Hepatocyte (in vitro differentiated cells): ENCODE measurements at places on chromosomes 12 and 14. TPM values are rescaled to one million over a fixed set of nuclear protein-coding genes. Genes with fewer than 3 reads are reported as not detected.
A peak's percentile ranks its signal among the peaks of the same experiment; 100 is the strongest.

DNA sequence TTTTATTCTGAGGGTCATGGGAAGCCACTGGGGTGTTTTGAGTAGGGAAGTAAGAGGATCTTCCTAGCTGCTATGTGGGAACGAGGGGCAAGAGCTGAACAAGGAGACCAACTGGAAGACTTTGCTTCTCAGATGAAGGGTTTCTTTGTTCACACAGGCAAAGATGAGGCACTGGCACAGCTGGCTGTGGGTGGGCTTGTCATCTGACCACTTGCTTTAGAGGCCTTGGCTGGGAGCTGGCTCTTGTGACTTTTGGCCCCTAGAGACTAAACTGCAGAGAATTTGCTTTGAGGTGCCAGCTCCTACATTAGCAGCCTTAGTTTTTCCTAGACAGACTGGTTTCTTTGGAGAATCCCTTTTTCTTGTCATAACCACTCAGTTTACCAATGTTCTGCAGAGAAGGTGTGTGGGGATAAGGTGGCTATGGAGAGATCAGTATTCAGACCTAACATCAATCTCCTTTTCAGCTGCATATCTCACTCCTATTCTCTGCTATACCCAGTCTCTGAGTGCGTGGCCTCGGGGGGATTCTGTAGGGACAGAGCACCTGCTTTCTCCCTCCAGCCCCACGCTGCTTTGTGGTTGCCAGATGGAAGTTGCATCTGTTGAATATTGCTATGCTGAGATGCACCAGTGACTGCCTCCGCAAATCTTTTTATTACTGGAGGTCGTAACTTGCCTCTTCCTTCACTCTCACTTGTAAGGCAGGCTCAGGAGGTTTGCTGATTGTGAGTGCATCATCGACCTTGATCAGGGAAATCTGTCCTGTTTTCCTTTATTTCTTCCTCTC, 12.7 kb downstream of the PPP2R5C start:
- no peak for DNase-seq
- H3K36me3 ChIP-seq = no peaks in the 10 kb centered on the region
- H3K4me3 ChIP-seq = no peak overlapping the region
- H3K27me3 ChIP-seq = peaks cover 13% of the 10 kb centered on the region
- no peaks in the 10 kb centered on the region for H3K4me1 ChIP-seq

GRCh38 chr12:24889411-24889810, 59.5 kb downstream of the BCAT1 start:
- no peaks in the 10 kb centered on the region for H3K4me1 ChIP-seq
- no peak overlapping the region for H3K27ac ChIP-seq
- no peak overlapping the region for H3K4me3 ChIP-seq
- no peak for DNase-seq

The TRPV4 gene
- polyA plus RNA-seq = 2.7 and 4.7 TPM in 2 replicates

The IRF9 gene
- polyA plus RNA-seq = 66.9 and 79.5 TPM in 2 replicates

The LRTM2 gene
- not detected in 2 replicates for polyA plus RNA-seq

- H3K4me1 ChIP-seq = peaks cover 14% of the 10 kb centered on the region
- H3K4me3 ChIP-seq = no peak overlapping the region
- no peaks in the 10 kb centered on the region for H3K36me3 ChIP-seq
- no peaks in the 10 kb centered on the region for H3K27me3 ChIP-seq
- DNase-seq = peak; percentile 44
- H3K27ac ChIP-seq = peak overlapping the region; percentile 34
These were observed 9.4 kb upstream of the DCP1B start for GRCh38 chr12:2013527-2014223.

GRCh38 chr14:56632195-56632594, 52.6 kb downstream of the TMEM260 start:
- no peaks in the 10 kb centered on the region for H3K27me3 ChIP-seq
- peaks cover 6% of the 10 kb centered on the region for H3K36me3 ChIP-seq
- no peak overlapping the region for H3K27ac ChIP-seq

DNA sequence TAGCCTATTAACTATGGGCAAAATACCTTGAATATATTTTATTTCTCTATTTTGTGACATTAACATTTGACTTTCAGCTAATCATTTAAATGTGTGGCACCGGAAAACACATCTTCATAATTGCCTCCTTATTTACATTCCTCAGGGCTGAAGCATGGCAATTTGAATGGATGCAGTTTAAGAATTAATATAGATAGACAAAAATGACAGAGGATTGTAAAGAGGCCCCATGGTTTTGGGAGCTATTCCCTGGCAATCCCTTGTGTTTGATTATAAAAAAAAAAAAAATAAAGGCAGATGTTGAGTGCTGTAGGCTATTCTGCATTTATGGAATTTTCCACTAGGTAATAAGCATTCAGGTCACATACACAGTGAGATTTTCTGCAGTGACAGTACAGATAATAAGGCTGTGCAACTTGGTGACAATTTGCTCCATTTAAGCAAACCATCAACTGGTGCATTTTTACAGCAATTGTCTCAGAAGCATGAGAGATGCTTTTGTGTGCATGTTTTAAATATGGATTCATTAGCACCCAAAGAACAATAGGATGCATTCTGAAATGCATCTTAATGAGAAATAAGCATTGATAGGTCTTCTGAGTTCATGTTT, 123.2 kb upstream of the SLC38A4 start:
- no peak for DNase-seq
- H3K4me3 ChIP-seq = no peak overlapping the region
- H3K36me3 ChIP-seq = no peaks in the 10 kb centered on the region
- H3K27ac ChIP-seq = no peak overlapping the region
- H3K4me1 ChIP-seq = no peaks in the 10 kb centered on the region
- H3K27me3 ChIP-seq = no peaks in the 10 kb centered on the region

DNA sequence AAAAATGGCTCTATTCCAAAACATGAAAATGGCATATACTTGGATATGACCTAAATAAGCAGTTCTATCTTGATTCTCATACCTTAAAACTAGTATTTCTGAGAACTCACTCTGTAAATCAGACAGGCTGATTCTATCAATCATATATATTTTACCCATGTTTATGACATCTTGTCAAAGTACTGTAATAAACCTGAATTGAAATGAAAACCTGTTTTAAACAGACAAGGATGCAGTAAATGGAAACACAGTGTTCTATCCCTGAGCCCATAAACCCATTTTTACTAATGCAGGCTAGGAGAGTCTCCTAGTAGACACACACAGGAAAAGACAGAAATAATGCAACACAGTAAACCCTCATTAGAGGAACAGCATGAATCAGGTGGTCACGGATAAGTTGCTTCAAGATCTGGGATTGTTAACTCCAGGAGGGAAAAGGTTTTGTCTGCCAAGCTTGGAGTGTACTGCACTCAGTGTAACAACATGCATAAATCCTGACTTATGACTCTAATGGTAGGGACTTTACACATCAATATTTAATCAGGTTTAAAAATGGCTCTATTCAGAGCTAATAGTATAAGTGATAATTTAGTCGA, 93.6 kb upstream of the CPNE8 start:
- no peaks in the 10 kb centered on the region for H3K36me3 ChIP-seq
- no peaks in the 10 kb centered on the region for H3K4me1 ChIP-seq
- H3K4me3 ChIP-seq = no peak overlapping the region
- no peak for DNase-seq
- H3K27ac ChIP-seq = no peak overlapping the region

GRCh38 chr14:87526731-87527130, 466.3 kb downstream of the GALC start:
- DNase-seq = no peak
- H3K4me3 ChIP-seq = no peak overlapping the region
- H3K4me1 ChIP-seq = no peaks in the 10 kb centered on the region
- no peak overlapping the region for H3K27ac ChIP-seq
- H3K27me3 ChIP-seq = no peaks in the 10 kb centered on the region

GRCh38 chr12:31210541-31210940, 115.4 kb downstream of the SINHCAF start:
- H3K27ac ChIP-seq = no peak overlapping the region
- H3K4me1 ChIP-seq = no peaks in the 10 kb centered on the region
- no peak for DNase-seq
- no peaks in the 10 kb centered on the region for H3K36me3 ChIP-seq
